ENCODE measurements at places on chromosomes 3 and 15. TPM values are rescaled to one million over a fixed set of nuclear protein-coding genes. Genes with fewer than 3 reads are reported as not detected.
A peak's percentile ranks its signal among the peaks of the same experiment; 100 is the strongest.

The IL5RA gene
- not detected for total RNA-seq

The FSIP1 gene
- total RNA-seq: 0.18 TPM

The TTLL13 gene
- not detected for total RNA-seq

DNA sequence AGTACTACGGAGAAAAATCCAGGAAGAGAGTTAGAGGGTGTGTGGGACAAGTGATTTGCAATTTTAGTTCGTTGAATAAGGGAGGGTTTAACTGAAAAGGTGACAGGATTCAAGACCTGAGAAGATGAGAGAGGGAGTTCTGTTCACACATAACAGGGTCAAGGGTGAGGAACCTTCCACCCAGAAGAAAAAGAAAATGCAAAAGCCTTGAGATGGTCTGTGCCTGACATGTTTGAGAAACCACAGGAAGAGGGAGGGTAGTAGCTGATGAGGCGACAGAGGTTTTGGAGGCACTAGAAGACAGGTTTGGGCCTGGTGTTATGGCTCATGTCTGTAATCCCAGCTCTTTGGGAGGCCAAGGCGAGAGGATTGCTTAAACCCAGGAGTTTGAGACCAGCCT, 591 bp upstream of the SLC25A20 start:
- no peak for DNase-seq

DNA sequence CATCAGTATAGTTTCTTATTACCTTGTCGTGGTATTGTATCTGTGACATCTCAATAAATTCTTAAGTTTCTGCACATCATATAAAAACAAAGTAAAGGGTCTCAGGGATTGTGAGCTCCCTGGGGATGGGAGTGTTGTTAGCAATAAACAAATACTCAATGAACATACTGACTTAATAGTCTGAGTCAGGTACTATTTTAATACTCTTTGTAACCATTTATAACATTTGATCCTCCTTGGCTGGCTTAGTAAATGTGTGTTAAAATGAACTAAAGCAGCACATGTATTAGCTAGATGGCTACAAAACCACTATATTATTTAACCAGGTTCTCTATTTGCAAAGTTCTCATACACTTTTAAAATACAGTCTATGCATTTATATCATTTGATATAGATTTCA, 1.8 kb downstream of the ICE2 start:
- DNase-seq: no peak

DNA sequence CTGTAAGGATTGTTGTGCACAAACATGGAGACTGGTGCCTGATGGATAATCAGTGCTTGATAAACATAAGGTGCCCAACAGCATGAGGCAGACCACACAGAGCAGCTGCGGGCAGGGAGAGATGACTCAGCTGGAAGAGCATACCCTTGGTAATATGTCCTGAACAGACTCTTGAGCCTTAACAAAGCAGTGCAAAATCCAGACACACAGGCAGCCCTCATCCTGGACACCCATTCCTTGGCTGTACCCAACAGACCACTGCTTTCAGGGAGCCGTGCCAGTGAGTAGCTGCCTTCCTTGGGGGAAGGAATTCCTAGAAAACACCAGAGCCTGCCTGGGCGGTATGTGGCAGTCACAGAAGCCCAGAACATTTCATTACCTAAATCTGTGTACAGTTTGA, 156.2 kb downstream of the CLSTN2 start:
- DNase-seq: no peak

- DNase-seq: peak; percentile 68
These were observed 18.3 kb downstream of the TMED3 start for GRCh38 chr15:79329171-79329611.

DNA sequence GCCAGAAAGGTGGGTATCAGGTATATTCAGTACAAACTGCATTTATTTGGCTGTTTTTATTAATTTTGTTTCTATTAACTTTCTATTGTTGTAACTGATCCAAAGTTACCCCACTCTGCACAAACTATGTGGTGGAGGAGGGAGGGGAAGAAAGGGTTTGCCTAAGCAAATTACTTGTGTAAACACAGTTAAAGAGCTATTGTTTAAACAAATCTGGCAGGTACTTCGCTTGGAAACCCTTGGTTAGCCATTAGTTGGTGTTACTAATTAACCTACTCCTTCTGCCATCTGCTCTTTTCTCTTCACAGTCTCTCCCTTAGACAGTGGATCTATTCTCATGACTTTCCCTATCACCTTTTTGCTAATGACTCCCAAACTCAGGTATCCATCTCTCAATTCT, 328.4 kb upstream of the NECTIN3 start:
- DNase-seq: no peak

- DNase-seq: peak; percentile 23
These were observed 108.8 kb downstream of the DPH6 start for GRCh38 chr15:35437157-35437556.

- no peak for DNase-seq
These were observed 72.8 kb downstream of the CD200R1L start for GRCh38 chr3:112773864-112774263.

DNA sequence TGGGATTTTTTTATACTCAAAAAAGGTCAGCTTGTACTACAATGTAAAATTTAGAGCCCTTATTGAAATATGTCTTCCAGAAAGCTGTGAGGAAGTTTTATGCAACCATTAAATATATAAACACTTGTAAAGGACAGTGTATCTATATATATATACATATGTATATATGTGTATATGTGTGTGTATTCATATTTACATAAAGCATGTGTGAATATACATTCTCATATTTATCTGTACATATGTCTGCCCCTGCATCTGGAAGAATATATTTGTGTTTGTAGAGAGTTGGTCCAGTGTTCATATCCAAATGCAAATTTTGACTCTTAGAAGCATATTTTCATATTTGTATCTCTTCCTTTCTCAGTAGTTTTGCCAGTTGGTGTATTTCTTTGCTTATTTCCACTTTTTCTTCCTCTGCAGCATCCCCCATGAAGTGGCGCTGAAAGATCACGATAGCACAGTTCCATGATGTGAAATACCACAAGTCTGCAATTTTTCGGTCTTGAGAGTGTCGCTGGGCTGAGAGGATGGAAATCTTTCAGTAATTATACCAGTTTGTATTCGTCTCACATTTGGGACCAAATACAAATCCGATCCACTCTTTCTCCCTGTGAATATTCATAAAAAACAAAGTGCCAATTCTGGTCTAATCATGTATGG, 311.7 kb upstream of the DPH6 start:
- no peak for DNase-seq

- DNase-seq: peak; percentile 41
These were observed 13.0 kb upstream of the CSK start for GRCh38 chr15:74768771-74769342.

Data from IMR-90 (cell line).